ENCODE measurements at places on chromosomes 2 and 18.

- DNase-seq: no peak
These were observed 117.7 kb upstream of the IL1R2 start for GRCh38 chr2:101874069-101874468.

DNA sequence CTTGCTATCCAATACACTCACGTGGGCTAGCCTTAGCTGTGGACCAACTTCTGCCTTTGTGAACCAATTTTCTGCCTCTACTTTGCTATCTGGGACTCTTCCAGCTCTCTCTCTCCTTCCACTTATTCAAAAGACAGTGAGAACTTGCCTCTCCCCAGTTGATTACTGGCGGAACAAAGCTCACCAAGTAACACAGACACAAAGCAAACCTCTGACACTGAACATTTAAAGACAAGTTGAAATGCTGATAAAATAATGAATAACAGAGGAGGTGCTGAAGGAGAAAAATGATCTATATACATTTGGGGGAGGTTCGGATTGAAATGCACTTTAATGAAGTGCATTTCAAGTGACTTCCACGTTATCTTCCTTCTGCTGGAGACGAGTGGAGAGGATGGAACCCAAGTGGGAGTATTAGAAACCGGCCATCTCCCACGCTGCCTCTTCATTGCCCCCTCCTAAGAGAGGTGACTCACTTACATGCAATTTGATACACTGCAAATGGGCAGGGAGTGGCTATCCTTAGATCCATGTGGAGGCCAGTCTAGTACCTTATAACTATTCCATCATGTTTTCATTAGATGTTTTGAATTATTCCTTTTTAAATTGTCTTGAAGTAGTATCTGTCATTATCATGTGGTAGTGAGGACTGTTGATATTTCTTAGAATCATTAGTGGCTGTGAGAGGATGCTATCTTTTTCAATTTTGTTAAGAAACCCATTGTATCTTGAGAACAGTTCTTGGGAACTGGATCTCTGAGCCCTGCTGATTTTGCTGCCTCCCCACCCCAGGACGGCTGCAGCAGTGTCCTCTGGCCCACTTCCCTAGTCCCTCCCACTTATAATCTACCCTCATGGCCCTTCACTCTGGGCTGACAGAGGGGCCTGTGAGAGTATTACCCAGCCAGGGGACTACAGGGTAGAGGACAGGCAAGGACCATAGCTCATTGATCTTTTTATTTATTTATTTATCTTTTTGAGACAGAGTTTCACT is 6.0 kb upstream of the GLI2 start:
- DNase-seq: no peak

DNA sequence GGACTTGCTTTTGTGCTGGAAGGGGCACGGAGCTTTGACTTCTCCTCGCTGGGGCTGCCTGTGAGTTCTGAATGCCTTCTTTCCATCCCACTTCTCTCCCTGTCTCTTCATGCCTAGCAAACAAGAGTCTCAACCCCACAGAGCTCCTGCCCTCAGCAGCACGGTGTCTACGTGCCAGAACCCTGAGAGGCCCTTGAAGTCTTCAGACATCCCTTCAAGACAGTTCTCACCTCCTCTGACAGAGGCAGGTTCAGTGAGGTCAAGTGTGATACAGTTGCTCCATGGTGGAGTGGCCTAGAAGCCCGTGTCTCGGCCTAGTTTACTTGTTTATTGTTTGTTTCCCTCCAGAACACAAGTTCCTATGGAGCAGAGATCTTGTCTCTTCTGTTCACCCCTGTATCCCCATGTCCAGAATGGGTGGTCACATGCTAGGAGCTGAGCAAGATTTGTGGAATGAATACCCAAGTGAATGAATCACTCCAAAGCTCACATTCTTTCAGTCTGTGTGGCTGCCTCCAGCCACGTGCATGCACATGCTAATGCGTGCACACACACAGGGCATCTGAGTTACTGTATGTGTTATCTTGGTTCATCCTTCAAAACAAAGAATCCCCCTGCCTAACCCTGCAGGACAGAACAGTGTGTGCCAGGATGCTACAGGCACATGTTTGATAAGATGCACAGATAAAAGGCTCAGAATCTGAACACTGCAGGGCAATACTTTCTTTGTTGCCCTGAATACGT is 391.6 kb downstream of the NBAS start:
- DNase-seq: no peak

GRCh38 chr18:78213361-78213994 is 766.1 kb upstream of the SALL3 start:
- no peak for DNase-seq

DNA sequence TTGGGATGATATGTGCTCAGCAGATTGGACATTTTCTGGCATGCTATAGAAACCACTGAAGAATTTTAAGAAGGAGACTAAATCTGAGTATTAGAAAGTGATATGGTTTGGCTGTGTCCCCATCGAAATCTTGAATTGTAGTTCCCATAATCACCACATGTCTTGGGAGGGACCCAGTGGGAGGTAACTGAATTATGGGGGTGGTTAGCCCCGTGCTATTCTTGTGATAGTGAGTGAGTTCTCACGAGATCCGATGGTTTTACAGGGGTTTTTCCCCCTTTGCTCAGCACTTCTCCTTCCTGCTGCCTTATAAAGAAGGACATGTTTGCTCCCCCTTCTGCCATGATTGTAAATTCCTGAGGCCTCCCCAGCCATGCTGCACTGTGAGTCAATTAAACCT is 535.9 kb upstream of the VRK2 start:
- no peak for DNase-seq

- no peak for DNase-seq
These were observed 51.4 kb upstream of the RIOK3 start for GRCh38 chr18:23401400-23402347.

- DNase-seq: no peak
These were observed 44.6 kb downstream of the UBE2E3 start for GRCh38 chr2:181025004-181025403.

- no peak for DNase-seq
These were observed 59.3 kb downstream of the AQP4 start for GRCh38 chr18:26806224-26806623.

DNA sequence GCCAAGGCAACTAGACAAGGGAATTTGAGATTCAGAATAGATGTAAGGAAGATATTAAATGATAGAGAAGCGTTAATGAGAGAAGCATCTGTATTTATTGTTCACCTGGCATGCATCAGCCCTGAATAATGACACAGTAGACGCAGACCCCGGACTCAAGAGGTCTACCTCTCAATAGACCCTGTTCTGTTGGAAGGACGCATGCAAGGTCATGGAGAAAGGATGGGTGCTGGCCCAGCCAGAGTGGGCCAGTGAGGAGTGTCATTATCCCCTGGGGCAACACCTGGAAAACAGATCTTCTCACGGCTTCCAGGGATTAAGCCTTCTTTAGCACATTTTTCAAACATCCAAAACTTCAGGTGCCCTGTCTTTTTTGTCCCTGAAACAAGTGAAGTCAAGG is 461.0 kb downstream of the EIPR1 start:
- no peak for DNase-seq

- DNase-seq: no peak
These were observed 376.6 kb downstream of the PTH2R start for GRCh38 chr2:208783184-208783583.

GRCh38 chr18:34859496-34859895 is 149.4 kb downstream of the DTNA start:
- DNase-seq: no peak

DNA sequence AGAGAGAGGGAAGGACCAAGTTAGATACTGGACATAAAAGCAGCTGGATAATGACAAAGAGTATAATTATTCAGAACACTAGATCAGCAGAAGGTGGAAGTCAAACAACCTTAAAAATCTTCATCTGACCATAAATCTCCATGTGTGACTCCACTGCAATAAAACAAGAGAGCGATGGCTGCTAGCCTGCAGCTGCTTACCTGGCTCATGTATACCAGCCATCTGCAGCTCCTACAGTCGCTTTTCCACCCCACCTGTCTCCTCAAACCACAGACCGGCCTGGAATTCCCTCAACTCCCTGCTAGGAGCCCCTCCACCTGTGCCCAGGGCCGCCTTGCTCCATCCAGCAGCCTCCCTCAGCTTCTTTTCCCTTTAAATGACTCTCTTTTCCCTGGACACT is 64.5 kb downstream of the SLC4A5 start:
- DNase-seq: no peak

GRCh38 chr2:66431846-66432587 is 2.9 kb upstream of the MEIS1 start:
- no peak for DNase-seq

DNA sequence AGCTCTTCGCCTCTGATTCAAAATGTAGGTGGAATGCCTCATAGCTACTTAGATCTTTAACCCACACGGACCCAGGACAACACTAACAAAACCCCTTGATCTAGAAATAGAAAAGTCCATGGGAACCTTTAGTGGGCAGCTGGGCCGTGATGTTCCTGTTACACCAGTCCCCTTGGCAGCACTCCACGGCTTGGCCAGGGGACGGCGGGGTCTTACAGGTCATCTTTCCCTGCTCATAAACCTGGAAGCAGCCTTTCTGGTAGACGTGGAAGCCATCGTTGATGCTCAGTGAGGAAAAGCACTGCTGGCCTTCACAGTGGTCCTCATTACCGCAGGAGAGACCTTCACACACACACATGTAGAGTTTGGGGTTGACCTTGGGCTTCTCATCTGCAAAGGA is 95.9 kb downstream of the ACVR1 start:
- DNase-seq: no peak

DNA sequence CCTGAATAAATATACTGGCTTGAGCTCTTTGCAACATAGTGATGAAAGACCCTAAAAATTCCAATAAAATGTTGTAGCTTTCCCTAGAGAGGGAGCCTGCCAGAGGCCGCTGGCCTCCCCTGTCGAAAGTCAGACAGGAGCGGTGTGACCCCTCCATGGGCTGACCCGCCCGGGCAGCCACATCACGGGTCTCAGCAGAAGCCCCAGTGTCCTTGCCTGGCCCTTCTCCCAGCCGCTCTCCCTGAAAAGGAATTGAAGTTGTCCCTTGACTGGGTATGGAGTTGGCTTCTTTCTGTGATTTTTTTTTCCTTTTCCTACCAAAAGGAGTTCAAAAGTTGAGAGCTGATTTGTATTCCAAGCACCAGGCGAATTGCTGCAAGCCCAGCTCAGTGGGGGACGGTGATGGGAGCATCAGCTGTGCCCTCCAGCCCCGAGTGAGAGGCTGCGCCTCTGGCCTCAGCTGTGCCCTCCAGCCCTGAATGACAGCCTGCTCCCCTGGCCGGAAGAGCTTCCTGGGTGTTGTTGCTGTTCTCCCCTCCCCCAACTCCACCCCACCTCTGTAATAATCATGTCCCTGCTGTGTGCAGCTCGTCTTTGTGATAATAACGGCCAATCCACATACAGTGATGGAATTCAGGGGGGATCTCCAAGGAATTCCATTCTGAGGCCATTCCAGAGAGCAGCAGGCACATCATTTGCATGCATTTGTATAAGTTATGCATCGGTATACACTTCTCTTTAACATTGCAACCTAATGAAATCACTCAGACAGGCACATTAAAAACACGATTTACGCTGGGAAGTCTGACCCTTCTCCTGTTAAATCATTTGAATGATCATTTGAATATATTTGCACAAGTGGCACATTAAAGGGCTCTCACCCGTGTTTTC is 501.0 kb downstream of the EIPR1 start:
- DNase-seq: no peak

DNA sequence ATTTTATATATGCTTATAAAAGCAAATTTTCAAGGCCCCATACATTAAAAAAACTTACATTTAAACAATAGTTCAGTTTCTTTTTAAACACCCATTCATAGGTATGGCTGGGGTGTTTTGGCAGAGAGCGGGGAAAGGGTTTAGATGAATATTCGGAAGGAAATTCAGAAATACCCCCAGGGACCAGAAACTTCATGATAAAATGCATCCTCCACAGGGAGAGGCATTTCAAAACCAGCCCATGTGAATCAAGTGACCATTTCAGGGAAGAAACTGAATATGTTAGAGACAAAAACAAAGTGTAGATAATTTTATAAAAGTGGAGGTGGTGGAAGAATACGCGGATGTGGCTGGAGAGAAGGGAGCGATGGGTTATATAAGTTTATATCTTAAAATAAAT is 327.1 kb downstream of the TGIF1 start:
- DNase-seq: no peak

GRCh38 chr2:117818921-117819320 is 4.4 kb downstream of the DDX18 start:
- no peak for DNase-seq

GRCh38 chr18:63511285-63511684 is 30.9 kb upstream of the SERPINB12 start:
- DNase-seq: no peak

GRCh38 chr18:7940379-7940778 is 373.3 kb downstream of the PTPRM start:
- DNase-seq: no peak

GRCh38 chr18:332721-333510 is 65.1 kb upstream of the THOC1 start:
- peak; percentile 50 for DNase-seq

- DNase-seq: peak; percentile 78
These were observed 20.9 kb downstream of the TWIST2 start for GRCh38 chr2:238868616-238869292.

GRCh38 chr2:136381722-136382633 is 264.0 kb upstream of the CXCR4 start:
- no peak for DNase-seq

DNA sequence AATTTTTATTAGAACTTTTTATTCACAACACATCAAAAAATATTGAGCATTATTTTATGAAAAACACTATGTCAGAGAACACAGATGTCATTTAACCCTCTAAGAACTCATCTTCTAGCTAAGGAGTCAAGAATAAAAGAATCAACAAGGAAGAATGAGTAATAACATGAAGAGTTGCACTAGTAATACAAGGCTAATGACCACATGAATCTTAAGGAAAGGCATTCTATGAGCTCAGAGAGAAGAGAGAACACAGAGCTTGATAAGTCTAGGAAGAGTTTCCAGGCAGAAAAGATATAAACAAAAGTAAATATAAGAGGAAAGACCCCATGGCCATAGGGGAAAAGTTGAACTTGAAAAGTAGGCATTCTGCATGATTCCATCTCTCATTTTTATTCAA is 166.5 kb downstream of the MAIP1 start:
- no peak for DNase-seq

DNA sequence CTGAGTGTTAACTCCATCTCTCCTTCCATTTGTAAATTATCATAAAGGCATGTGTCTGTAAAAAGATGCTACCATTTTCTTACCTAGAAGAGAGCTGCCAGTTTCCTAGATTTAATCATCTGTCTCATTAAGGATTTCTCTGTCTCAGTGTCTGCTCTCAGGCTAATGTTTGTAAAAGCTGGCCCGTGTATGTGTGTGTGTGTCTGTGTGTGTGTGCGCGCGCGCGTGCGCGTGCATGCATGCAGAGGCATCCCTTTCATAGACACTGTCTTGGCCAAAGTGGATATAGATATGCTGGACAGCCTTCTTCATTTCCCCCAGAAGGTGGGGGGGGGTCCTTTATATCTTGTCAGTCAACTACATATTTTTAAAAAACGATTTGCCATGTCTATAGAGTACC is 18.9 kb downstream of the MGAT5 start:
- DNase-seq: no peak

Measured in psoas muscle (tissue), 8 donors.